ENCODE measurements at places on chromosomes 4 and X.

DNA sequence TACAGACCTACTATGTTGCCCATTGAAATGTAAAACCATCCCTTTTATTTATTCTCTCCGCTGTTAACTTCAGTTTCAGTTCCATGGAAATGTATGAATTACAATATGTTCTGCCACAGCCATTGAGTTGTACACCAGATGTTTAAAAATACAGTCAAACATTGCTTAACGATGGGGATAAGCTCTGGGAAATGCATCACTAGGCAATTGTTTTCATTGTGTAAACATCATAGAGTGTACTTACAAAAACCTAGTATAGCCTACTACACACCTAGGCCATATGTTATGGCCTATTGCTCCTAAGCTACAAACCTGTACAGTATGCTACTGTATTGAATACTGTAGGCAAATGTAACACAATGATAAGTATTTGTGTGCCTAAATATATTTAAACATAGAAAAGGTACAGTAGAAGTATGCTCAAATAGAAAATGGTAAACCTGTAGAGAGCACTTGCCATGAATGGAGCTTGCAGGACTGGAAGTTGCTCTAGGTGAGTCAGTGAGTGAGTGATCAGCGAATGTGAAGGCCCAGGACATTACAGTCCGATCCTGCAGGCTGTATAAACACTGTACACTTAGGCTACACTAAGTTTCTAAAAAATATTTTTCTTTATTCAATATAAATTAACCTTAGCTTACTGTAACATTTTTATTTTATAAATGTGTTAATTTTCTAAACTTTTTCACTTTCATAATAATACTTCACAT lies 2.7 kb upstream of the PF4V1 start:
- no peak for DNase-seq

DNA sequence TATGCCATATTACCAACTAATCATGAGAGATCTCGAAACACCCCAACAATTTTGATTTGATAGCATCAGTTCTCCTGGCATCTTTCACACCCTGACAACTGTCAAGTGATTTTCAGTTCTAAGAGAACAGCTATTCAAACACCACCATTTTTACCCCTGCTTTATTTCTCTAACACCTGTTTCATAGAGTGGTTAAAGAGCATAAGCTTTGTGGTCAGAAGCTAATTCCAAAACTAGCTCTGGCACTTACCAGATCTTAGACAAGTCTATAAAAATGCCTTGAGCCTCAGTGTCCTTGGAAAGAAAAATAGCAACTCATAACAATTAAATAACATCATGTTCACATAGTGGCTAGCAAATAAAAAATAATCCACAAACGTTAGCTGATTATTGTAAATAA lies 17.9 kb downstream of the PPA2 start:
- DNase-seq = no peak

- no peak for DNase-seq
Measured at GRCh38 chrX:129695937-129696336, 41.2 kb upstream of the APLN start.

DNA sequence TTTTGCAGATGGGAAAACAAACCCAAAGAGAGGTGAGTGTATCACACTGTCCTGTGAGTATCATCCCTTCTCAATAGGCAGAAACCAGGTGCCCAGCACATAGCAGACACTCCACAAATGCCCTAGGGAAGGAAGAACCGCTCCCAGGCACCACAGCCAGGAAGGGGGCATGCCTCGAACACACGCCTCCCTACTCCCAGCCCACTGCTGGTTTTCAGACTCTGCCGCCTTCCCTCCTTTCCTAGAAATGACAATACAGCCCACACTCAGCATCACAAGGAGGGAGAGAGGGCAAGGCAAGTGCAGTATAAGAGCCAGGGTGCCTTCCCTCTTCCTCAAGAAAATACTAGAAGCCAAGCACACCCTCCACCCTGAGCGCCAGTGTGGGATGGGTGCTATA lies 16.2 kb downstream of the JAKMIP1 start:
- no peak for DNase-seq

DNA sequence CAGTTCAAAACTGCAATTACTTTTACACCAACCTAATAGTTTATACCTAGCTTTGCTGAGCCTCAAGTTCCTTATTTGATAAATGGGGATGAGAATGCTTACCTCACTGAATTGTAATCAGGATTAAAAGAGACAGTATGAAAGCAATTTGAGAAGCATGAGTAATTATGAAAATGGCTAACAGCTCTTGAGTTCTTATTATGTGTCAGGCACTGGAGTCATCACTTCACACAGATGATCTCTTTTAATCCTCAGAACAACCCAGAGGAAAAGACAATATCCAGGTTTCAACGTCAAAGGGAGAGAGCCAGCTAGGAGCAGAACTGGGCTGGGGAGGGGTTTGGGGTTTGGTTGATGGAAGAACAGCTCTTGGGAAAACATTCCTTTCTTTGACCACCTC lies 221.0 kb upstream of the NWD2 start:
- no peak for DNase-seq

DNA sequence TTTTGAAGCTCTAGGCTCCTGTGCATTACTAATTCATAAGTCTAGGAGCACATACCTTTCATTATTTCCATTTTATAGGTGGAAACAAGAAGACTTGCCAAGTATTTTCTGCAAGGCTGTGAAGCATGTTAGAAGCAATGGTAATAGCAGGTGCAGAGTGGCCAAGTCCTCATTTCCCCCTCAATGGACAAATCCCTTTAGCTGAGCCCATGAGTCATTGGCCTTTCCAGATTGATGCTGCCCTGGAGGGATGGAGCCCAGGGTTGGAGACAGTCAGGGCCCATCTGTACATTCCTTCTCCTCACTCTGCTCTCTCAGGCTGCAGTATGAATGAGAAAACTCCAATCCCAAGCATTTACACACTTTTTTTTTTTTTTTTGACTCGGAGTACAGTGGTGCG lies 6.6 kb downstream of the MGST2 start:
- DNase-seq = no peak

GRCh38 chr4:138035781-138036258 lies 206.3 kb downstream of the SLC7A11 start:
- peak; percentile 75 for DNase-seq

DNA sequence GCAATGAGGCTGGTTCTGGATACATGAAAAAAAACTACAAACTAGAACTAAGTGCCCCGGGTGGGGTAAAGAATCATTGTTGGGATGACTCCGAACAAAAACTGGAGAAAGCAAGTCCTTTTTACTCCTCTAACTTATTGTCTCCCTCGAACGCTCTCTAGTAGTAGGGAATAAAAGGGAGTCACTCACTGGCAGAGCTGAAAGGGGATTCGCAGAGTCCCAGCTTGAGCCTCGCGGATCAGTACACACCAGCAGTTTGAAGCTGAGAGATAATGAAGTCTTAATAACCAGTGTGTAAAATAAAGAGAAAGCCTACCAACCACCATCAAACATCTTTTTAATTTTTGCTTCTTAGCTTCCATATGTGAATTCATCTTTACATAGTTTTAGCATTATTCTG lies 521.9 kb upstream of the ARX start:
- no peak for DNase-seq

DNA sequence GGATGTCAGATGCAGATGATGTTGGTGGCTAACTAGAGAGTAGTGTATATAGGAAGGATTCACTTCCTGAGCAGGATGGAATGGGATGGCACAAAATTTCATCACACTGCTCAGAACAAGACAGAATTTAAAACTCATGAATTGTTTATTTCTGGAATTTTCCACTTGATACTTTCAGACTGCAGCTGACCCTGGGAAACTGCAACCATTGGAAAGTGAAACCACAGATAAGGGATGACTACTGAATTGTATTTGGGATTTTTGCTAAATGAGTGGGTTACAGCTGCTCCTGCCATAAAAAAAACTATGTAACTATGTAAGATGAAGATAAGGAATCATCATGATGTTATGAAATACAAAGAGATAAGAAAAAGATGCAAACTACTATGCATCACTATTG lies 51.4 kb downstream of the NPY5R start:
- DNase-seq = no peak

- no peak for DNase-seq
Measured at GRCh38 chr4:146646593-146647325, 8.1 kb downstream of the POU4F2 start.

- no peak for DNase-seq
Measured at GRCh38 chr4:86482306-86483172, 111.6 kb upstream of the PTPN13 start.

DNA sequence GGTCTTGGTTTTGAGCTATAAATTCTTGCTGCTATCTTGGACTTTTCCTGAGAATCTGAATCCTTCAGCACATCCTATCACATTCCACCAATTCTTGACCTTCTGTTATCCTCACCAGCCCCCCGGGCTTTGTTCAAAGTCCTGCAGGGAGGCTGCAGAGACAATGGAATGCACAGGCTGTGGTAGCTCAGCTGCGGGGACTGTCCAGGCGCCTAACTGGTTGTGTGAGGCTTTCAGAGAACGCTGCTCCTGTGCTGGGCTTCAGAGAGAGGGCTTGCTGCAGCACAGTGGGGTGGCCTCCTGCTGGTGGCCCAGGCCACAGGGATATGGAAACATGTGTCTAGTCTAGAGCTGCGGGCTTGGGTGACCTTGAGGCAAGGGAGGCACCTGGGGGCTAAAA lies 196.3 kb upstream of the GATB start:
- no peak for DNase-seq

DNA sequence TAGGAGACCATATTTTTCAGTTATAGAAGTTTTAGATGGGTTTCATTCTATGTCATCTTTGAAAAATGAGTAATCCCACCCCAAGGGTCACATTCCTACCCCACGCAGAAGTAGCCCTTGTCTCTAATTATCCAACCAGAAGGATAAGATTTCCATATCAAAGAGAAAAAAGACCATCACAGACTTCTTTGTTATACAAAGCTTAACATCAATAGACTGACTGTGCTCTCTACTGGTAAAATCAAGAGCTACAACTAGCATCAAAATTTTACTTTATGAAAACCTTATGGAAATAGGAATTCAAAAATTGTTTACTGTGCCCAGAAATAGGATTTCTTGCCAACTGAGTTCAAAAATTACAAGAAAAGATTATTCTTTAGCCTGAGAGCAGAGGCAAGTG lies 24.9 kb downstream of the TNMD start:
- no peak for DNase-seq

DNA sequence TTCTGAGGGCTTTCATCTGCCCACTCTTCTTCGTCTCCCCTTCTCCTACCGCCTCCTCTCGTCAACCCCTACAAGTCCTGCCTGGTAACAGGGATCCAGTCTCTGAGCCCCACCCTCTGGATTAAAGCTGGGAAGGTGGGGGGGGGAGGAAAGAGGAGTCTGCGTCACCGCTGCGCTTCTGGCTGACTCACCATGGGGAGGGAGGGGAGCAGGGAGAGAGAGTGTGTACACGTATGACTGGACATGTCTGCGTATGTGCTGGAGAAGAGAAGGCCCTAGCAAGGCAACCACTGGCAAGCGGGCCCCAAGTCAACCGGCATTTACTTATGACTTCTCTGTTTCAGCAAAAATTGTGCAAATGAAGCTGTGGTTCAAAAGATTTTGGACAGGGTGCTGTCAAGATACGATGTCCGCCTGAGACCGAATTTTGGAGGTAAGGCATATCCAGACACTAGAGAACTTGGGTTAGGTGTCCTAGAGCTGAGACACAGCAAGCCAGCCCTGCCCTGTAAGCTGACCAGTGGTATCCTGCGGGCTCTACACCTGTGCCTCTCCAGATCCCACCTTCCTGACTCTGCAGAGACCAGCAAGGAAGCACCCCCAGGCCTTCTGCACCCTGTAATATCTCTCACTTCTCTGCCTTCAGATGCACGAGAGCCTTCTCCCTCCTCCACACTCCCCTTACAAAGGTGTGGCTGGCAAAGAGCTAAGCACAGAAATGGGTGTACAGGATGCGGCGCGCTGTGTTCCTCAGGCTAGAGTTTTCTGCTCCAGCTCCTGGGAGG lies 2.5 kb downstream of the GABRQ start:
- no peak for DNase-seq

DNA sequence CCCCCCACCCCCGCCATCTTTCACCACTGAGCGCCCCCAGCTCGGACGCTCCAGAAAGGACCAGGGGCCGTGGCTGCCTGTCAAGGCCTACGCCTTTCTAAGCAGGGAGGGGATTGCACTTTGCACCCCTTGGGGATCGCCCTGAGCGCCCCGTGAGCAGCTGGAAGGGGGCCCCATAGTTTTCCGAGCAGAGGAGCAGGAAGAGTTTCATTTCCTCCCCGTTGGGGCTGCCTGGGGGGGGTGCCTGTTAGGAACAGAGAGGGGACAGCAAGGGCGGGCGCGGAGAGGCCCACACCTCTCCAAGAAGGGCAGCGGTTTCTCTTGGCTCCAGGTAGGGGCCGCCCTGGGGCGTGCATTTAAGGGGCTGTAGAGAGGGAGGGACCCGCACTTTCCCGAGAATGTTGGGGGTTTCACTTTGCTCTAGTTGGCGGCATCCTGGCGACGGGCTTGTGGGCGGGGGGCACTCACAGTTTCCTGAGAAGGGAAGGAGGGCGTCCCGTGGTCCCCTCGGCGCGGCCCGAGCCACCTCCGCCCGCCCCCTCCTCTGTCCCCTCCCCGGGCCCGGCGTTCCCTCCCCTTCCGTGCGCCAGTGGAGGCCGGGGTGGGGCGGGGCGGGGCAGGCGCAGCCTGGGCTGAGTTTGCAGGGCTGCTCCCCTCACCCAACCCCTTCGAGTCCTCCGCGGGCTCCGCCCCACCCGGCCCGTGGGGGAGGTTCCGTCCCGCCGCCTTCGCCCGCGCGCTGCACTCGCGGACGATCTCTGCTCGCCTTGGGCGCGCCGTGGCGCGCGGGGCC lies 82.3 kb upstream of the CD99 start:
- peak; percentile 97 for DNase-seq

All from GM03348 (cell line).